SJSA1 (cell line): ENCODE measurements at places on chromosomes 3 and 15. TPM values are rescaled to one million over a fixed set of nuclear protein-coding genes. Genes with fewer than 3 reads are reported as not detected.

GRCh38 chr3:50167069-50167840 is 12.1 kb downstream of the SEMA3F start:
- DNase-seq: no peak

DNA sequence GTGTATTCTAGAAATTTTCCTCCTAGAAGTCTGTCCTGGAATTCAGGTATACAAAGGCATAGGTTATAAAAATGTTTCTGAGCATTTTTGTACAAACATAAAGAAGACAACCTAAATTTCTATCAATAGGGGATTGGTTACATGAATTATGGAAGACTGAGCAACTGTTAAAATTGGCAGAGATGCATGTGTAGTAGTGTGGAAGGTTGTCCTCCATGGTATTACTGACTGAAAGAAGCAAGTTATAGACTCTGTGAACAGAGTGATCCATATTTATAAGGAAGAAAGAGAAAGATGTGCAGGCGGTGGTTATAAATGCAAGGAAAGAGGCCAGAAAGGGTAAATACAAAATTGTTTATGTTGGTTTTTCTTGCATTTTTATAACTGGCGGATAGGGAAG is 38.3 kb upstream of the CMTM7 start:
- no peak for DNase-seq

GRCh38 chr15:78714890-78715289 is 73.9 kb upstream of the CHRNB4 start:
- DNase-seq: no peak

The SLC12A1 gene
- total RNA-seq: not detected in 2 replicates

DNA sequence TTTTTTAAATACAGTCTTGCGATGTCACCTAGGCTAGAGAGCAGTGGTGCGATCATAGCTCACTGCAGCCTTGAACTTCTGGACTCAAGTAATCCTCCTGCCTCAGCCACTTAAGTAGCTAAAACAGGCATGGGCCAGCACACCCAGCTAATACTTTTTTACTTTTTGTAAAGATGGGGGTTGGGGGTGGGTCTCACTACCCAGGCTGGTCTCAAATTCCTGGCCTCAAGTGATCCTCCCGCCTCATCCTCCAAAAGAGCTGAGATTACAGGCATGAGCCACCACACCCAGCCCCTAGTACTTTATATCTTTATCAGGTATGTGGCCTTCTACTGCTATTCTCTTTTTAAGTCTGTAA is 8.3 kb downstream of the PEAK1 start:
- DNase-seq: no peak

- no peak for DNase-seq
These were observed 1.8 kb downstream of the ARHGEF26 start for GRCh38 chr3:154122912-154123559.

GRCh38 chr3:192409838-192410683 is 317.3 kb downstream of the FGF12 start:
- no peak for DNase-seq

- no peak for DNase-seq
These were observed 18.8 kb downstream of the ACKR4 start for GRCh38 chr3:132615881-132616280.

GRCh38 chr3:194537732-194538247 is 51.0 kb upstream of the ATP13A3 start:
- DNase-seq: peak; percentile 55

The NOX5 gene
- total RNA-seq: not detected in 2 replicates

GRCh38 chr15:69852916-69853315 is 244.8 kb downstream of the TLE3 start:
- no peak for DNase-seq

GRCh38 chr3:13563321-13563720 is 14.4 kb downstream of the FBLN2 start:
- DNase-seq: no peak

DNA sequence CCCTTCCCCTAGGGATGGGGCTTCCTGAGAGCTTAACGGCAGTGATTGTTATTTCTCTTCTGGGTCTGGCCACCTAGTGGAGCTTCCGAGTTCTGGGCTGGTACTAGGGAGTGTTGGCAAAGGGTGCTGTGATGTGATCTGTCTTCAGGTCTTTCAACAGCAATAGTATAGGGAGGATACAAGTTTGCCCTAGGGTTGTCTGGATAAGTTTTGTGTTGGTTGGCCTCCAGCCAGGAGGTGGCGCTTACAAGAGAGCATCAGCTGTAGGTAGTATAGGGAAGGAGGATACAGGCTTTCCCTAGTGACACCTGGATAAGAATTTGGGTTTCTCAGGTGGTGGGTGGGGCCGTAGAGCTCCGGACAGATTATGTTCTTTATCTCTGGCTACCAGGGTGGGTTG is 19.2 kb upstream of the CPOX start:
- DNase-seq: no peak

The CPNE4 gene
- total RNA-seq: 0.29 TPM in 1 of 2 replicates, not detected in the other

- DNase-seq: no peak
These were observed 146.9 kb upstream of the IL12A start for GRCh38 chr3:159841766-159842165.

DNA sequence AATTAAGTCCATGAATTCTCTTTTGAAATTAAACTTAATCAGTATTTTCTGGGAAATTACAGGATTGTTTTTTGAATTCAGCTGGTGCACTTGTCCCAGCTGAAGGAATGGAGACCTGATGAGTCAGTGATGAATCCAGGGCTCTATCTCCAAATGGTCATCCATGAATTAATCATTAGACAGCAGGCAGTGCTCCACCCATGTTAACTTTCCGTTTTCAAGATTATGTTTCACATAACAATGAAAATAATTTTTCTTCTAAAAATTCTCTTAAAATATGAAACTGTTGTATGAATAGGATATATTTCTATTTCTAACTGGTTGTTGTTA is 13.9 kb upstream of the PAQR9 start:
- DNase-seq: no peak

GRCh38 chr15:67156834-67157233 is 91.4 kb downstream of the SMAD3 start:
- no peak for DNase-seq

The AHSG gene
- total RNA-seq: not detected in 2 replicates

The SLC25A26 gene
- 7.8 and 16.0 TPM in 2 replicates for total RNA-seq

DNA sequence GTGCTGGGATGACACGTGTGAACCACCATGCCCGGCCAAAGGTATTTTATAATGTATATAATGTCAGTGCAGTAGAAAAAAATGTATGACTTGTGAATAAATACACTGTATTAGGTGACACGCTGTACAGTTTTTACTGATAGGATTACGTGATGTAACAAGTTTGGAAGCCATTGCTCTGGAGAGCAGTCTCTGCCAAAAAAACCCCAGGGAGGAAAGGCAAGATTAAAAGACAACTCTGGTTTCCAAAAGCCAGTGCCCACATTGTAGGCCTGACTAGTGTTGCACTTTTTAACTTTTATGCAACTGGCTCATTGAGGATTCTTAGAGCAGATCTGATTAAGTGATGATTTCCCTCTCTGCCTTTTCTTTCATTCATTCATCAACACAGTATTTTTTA is 62.0 kb upstream of the SLC2A2 start:
- DNase-seq: no peak

- DNase-seq: no peak
These were observed 34.9 kb upstream of the ST6GAL1 start for GRCh38 chr3:186895406-186895805.

- no peak for DNase-seq
These were observed 34.7 kb downstream of the ZNF710 start for GRCh38 chr15:90035840-90036230.

DNA sequence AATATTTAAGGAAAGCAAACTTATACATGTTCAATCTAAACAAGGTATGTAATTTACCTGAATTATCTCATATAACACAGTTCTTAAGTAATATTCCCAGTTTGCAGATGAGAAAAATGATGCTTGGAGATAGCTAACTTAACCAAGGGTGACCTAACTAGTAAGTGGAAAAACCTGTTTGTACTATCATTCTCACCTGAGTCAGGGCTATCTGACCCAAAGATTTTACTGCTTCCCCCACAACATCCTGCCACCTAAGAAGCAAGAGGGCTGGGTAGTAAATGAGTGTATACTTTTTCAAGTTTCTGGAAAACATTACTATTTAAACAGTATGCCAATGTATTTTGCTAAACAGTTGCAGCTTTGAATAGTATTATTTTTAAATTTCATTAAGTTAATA is 10.6 kb downstream of the TP63 start:
- no peak for DNase-seq

DNA sequence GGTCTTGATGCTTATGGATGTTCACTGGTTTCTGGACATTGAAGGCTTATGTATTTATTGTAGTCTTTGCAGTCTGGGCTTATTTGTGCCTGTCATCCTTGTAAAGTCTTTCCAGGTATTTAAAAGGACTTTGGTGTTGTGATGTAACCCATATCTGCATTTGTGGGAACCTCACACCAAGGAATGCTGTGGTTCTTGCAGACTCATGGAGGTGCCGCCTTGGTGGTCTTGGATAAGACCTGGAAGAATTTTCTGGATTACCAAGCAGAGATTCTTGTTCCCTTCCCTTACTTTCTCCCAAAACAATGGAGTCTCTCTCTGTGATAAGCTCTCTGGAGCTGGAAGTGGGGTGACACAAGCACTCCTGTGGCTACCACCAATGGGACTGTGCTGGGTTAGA is 363.5 kb upstream of the NECTIN3 start:
- no peak for DNase-seq
